Activated T-helper 1 cell treated with Interleukin-2 at 50 U/mL for 16 hours (primary cell): ENCODE measurements at places on chromosomes 11 and 22.

- DNase-seq: no peak
Measured at GRCh38 chr11:92295175-92296137, 70.8 kb downstream of the FAT3 start.

DNA sequence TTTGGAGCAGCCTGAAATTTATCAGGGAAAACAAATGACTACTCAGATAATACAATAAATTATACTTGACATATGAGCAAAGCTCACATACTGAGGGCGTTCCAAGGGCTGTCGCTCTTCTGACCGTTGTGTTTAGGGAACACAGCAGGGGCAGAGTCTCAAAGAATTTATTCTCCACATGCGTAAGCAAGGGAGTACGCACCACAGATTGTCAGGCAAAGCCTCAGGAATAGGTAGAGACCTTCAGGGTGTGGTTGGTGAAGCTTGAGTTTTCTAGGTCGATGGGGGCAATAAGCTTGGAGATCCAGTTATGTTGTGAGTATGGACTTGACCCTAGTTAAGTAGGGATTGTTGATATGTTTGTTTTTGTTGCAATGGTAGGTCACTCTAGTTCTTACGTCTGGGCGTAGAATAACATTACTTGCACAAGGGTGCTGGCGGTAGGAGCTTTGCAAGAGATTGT lies 830 bp downstream of the ACAT1 start:
- DNase-seq: no peak

DNA sequence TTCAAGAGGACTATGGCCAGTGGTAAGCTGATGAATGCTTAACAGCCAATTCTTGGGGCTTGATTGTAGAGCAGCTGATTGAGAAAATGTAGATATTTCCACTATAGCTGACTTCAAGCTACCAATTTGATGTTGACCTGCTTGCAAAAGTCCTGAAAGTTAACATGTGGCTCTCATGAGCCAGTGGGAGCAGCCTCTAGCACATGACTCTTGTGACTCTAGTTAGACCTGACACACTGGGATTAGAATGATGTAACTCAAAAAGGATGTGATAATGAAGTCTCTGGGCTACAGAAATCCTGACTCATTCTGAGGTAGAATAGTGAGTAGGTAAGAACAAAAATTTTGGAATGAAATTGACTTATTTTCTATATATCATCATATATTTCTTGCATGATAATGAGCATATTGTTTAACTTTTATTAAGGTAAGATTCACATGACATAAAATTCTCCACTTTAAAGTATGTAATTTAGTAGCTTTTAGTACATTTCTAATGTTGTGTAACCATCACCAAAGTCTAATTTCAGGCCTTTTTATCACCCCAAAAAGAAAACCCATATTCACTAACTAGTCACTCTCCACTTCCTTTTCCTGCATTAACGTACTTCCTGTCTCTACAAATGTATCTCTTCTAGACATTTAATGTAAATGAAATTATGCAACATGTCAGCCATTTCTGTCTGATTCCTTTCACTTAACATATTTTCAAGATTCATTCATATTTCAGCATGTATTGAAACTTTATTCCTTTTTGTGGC lies 16.1 kb upstream of the OR52H1 start:
- no peak for DNase-seq

- no peak for DNase-seq
Measured at GRCh38 chr22:36284171-36284571, 31.2 kb downstream of the APOL1 start.

DNA sequence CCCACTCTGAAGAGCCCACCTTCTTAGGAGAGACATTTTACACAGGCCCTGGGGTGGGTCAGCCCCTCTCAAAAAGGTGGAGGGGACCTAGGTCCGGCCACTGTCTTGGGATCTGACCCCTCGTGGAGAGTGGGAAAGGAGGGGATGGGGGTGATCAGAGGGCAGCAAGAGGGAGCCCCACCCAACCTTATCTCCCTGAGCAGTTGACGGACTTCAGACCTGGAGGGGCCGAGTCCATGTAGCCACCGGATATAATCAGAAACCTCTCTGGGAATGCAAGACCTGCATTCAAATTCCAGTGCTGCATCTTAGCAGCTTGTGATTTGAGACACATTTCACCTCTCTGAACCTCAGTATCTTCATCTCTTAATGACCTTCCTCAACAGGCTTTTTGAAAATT lies 44.0 kb downstream of the TP53I11 start:
- no peak for DNase-seq

GRCh38 chr11:66850588-66851238 lies 6.2 kb upstream of the LRFN4 start:
- DNase-seq: no peak

DNA sequence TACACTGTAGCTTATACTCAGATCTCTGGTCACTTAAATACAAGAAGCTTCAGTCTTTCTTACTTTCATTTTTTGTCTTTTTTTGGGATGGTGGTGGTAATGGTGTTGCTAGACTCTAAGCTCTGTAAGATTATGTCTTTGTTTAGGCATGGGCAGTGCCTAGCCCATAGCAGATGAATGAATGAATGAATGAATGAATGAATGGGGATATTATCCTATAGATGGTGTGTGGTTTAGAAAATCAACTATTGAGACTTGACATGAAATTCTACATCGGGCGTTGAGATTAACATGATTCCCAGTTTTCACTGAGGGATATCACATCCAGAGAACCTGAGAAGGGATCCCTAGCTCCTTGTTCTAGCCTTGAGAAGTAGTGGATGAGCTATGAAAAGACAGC lies 9.8 kb upstream of the CKAP5 start:
- DNase-seq: no peak

- no peak for DNase-seq
Measured at GRCh38 chr11:96314326-96315020, 28.5 kb downstream of the MAML2 start.
